Activated CD4-positive, alpha-beta T cell treated with anti-CD3 and anti-CD28 coated beads, Interleukin-10, Interleukin-2, amounts not matched to agents 100 ng/mL and 50 ng/mL, durations not matched to agents 16 hours and 8 hours (primary cell): ENCODE measurements at places on chromosomes 7 and 10.

GRCh38 chr10:130044067-130045061, 66.3 kb downstream of the C10orf143 start:
- no peak for DNase-seq

GRCh38 chr10:125514206-125515162, 168.5 kb downstream of the TEX36 start:
- DNase-seq = no peak

DNA sequence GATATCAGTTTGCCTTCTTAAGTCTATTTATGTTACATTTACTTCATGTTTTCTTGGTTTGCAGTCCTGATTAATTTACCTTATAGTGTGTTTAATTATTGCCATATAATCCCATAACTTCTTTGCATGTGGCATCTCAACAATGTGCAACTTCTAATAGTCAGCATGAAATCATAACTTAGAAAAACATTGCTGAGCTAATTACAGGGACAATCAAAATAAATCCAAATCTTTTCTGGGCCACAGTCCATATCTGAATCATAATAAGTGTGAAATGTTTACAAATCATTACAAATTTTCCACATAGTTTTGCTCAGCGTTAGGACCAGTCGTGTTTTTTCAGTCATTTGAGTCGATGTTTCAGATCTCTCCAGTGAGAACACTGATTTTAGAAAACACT, 29.1 kb upstream of the CABCOCO1 start:
- DNase-seq = no peak

- peak; percentile 51 for DNase-seq
Measured at GRCh38 chr7:42014625-42015618, 222.1 kb downstream of the GLI3 start.

- no peak for DNase-seq
Measured at GRCh38 chr10:34633374-34633773, 181.7 kb downstream of the PARD3 start.

GRCh38 chr10:53601260-53601875, 828.8 kb upstream of the MBL2 start:
- peak; percentile 41 for DNase-seq

DNA sequence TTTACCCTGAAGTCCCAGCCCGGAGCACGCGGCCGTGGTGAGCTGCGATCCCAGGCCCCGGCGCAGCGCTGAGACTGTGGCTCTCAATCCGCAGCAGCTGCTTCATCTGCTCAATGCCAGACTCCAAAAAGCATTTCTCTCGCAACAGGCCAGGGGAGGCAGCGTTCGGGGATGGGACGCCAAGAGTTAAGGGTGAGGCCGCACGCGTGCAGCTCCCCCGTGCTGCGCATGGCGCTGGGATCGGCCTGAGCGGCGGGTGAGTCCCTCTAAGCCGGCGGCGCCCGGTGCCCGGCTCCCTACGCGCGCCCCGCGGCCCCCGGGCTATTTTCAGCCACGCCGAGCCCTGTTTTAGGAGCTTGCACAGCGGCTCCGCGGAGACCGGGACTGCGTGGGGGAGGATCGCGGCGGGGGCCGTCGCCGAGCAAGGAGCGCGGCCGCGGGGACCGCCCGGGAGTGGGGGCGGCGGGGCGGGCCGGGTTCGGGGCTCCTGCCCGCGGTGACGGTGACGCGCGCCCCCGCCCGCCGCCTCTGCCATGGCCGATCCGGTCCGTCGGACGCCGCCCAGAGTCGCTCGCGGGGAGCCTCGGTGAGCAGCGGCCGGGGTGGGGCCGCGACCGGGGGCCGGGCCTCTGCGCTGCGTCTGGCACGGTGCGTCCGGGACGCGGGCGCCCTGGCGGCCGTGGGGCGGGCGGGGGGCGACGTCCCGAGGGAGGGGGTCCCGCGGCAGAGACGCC, 29.4 kb upstream of the JAKMIP3 start:
- no peak for DNase-seq

- DNase-seq = no peak
Measured at GRCh38 chr7:34596887-34597286, 61.1 kb upstream of the NPSR1 start.

GRCh38 chr7:152637920-152638580, 37.9 kb downstream of the XRCC2 start:
- no peak for DNase-seq
